ENCODE measurements at places on chromosomes 2 and 18.

DNA sequence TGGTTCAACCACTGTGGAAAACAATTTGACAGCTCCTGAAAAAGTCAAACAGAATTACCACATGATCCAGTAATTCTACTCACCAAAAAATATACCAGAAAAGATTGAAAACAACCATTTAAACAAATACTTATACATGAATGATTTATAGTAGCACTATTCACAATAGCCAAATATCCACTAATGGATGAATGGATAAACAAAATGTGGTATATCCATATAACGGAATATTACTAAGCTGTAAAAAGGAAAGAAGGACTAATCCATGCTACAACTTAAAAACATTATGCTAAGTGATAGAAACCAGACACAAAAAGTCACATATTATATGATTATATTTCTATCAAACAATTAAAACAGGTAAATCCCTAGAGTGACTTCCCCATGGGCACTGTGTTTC lies 131.5 kb downstream of the SPOPL start:
- DNase-seq, result no peak

- DNase-seq, result no peak
Measured at GRCh38 chr18:10454681-10455557, 484 bp downstream of the APCDD1 start.

DNA sequence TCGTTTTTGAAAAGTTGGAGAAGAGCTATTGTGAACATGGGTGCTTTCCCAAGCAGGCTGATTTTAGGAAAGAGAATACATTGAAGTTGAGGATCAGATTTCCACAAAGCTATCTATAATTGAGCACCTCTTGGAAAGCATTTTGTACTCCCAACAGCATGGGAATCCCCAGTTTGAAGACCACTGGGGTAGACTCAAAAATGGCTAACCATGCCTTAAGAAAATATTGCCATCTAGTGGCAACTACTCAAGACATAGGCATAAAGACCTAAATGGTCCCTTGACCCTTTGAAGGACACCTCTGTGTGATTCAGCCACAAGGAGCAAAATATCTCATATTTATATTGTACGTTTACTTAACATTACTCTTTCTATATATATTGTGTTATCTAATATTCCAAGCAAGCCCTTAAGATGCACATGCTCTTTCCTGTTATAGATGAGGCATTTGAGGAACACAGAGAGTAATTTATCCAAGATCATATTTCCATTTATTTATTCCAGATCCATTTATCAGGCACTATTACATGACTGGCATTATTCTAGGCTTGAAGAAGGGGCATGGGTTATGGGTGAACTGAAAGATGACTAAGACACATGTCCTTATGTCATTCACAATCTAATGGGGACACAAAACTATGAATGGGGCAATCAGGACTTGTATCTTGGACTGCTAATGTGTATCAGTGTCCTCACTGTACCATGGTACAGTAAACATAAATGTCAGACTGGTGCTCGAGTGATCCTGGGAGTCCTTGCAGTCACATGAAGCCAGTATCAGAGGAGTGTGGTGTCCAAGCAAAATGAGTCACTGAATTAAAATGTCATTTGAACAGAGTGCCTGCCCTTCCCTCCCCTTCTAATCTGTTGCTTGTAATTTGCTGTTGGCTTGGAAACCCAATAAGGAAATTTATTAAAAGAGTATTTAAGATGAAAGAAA lies 121.0 kb upstream of the XPO1 start:
- peak; percentile 50 for DNase-seq

DNA sequence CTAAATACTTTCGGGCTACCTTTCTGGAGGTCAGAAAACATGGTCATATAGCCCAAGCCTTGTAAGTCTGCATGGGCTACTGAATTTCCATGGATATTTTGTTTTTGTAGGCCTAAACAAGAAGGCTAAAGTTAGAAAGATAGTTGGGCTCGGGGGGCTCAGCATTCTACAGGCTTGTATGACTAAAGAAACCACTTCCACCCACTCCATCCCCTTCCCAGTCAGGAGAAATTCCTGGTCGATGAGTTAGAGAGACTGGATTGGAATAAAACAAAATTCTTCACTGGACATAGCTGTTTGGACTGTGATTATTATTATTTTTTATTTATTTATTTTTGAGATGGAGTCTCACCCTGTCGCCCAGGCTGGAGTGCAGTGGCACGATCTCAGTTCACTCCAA lies 539.4 kb upstream of the TNP1 start:
- no peak for DNase-seq

- DNase-seq, result peak; percentile 79
Measured at GRCh38 chr2:130727286-130727924, 1.5 kb upstream of the GPR148 start.

GRCh38 chr2:102635317-102635716 lies 16.0 kb downstream of the SLC9A2 start:
- no peak for DNase-seq

DNA sequence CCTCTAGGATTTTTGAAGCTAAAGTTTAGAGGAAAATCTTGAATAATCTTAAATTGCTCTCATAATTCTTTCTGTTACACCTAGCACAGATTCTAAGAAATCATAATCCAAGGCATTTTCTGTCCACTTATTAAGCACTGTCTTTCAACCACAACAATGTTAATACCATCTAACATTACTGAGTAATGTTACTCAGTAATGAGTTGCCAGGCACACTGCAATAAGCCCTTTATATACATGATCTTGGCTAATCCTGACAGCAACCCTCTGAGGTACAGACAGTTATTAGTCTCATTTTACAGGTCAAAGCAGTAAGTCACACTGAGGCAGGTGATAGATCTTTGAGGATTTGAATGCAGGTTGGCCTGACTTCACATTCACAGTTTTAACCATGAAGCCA lies 291.9 kb downstream of the ALK start:
- DNase-seq, result no peak

DNA sequence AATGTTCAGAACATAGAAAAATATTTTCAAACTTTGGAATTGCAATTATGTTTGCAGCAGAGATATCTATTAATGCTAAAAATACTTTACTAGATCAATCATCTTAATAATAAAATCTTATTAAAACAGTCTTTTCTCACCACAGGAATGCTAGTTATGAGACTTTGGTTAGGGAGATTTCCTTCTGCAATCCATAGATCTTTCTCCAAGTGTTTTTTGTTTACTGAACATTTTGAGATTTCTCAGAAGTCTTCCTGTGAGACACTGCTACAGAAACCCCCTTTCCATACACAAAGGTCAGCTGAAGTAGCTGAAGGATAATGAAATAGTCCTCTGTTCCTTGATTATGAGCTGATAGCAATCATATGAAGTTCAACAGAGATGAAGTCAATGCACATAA lies 59.4 kb upstream of the RAPH1 start:
- no peak for DNase-seq

DNA sequence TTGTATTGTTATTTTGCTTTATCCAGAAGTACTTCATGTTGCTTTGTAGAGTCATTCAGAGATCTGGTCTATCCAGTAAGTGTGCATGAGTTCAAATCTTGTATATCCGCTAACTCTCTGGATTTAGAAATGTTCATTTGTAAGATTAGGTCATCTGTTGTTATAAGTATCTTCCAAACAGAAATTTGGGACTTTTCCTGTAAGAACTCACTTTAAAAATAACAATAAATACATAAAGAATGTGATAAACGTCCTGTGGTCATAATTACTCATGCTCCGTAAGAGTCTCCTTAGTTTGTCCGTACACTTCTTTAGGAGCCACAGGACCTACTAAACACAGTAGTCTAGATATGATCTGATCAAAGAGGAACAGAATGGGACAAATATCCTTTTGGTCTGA lies 699.9 kb upstream of the SLC8A1 start:
- no peak for DNase-seq

DNA sequence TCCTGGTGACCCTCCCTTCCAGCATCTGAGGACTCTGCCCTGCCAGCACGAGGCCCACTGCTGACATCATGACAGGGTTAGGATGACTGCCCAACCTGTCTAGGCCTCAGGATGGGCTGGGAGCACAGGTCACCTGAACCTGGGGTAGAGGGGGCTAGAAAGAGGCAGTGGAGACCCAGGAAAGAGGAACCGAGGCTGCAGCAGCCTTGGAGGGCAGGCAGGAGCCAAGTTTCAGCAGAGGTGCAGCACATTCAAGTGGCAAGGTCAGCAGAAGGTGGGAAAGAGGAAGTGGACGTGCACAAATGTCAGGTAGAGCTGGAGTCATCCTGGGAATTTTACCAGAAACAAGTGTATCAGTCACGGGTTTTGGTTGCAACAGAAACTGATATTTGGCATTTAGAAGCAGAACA lies 13.6 kb upstream of the RAB10 start:
- no peak for DNase-seq

- no peak for DNase-seq
Measured at GRCh38 chr2:102120701-102121159, 21.8 kb upstream of the IL1R1 start.

DNA sequence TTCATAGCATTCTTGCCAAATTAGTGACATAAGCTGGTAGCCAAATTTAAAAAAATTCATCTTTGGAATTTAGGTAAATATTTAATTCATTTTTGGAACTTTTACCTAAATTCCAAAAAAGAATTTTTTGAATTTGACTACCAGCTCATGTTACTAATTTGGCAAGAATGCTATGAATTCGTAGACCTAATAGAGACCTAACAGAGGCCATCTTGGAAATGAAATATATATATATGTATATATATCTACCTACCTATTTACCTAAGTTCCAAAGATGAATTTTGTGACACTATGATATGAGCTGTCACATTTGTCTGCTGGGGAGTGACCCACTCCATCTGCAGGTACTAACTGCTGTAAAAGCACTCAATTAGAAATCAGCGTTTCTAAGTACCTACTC lies 65.6 kb downstream of the MYOM1 start:
- DNase-seq, result no peak

Measured in MV-4-11 (cell line).